Activated CD4-positive, alpha-beta T cell treated with anti-CD3 and anti-CD28 coated beads, Interleukin-2, amount 10 ng/mL, durations not matched to agents 7 days and 5 days (primary cell): ENCODE measurements at places on chromosomes 3 and 15. TPM values are rescaled to one million over a fixed set of nuclear protein-coding genes. Genes with fewer than 3 reads are reported as not detected.

The CD200 gene
- total RNA-seq, result 5.2 TPM

The CYP8B1 gene
- not detected for total RNA-seq

The SLC22A13 gene
- total RNA-seq, result 0.37 TPM

The INO80 gene
- total RNA-seq, result 24.5 TPM

The SLC28A1 gene
- not detected for total RNA-seq

The WNT5A gene
- total RNA-seq, result not detected

The MESP1 gene
- 1.1 TPM for total RNA-seq

The AADACL2 gene
- not detected for total RNA-seq

The P4HTM gene
- total RNA-seq, result 47.6 TPM

The PLXNB1 gene
- 2.5 TPM for total RNA-seq

The SOX14 gene
- not detected for total RNA-seq

The DTWD1 gene
- total RNA-seq, result 13.7 TPM

The PCLAF gene
- total RNA-seq, result 114 TPM

The CLN6 gene
- 57.6 TPM for total RNA-seq

The EPB42 gene
- not detected for total RNA-seq

The GPD1L gene
- 25.5 TPM for total RNA-seq

The ROBO1 gene
- total RNA-seq, result 0.55 TPM

The ABTB1 gene
- 24.3 TPM for total RNA-seq

The LRRIQ4 gene
- total RNA-seq, result not detected
